ENCODE measurements at places on chromosomes 1 and 21.

DNA sequence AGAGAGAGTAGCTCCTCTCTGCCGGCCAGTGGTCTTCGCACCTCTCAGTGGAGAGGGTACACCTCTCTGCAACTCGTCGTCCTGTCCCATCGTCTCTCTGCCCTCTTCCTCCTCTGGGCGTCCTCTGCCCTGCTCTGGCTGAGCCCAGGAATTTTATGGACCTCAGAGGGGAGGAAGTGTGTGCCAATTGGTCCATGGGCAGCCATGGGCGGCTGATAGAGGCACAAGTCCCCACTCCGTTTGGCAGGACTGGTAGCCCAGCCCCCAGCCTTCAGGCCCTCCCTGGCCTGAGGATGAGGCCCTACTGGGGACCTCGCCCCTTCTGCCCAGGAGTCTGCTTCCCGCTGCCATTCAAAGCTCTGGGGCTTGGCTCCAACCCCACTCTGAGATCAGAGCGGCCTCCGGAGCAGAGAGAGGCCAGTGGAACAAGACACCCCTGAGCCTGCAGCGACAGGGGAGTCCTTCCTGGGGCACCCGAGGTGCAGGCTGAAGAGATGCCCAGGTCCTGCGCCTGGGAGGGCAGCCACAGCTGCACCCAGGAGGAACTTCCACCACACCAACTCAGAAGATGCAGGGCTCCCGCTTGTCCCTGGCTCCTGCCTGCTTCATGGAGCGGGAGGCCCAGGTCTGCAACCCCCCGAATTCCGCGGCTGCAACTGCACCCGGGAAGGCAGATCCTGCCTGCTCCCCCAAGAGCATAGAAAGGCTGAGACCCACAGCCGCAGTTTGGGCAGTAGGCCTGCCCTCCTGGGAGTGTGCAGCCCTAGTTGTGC, 659.9 kb downstream of the KCNT2 start:
- DNase-seq: no peak

- DNase-seq: no peak
These were observed 39.5 kb upstream of the NEK7 start for GRCh38 chr1:198117267-198117666.

DNA sequence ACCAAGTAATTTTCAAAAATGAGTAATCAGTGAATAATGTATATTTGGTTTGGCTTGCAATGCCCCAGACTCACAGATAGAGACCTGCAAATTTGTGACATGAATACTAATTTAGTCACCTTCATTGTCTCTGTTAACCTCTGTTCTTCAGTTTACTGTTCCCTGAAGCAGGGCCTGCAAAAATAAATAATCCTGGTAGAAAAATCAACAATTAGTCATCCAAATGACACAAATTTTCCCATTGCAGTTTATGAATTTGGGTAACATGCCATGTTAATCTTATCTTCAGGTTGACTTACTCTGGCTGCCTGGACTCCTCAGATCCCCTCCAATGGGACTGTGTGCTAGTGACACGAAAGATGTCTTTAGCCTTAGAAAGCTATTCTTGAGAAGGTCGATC, 289.5 kb downstream of the PAPPA2 start:
- DNase-seq: no peak

GRCh38 chr1:9292361-9293240, at the start of gene SPSB1:
Gene SPSB1, plus strand, starts transcription at chr1:9292894. Its CDS starts 62,998 bp downstream, at chr1:9355892.
- DNase-seq: no peak

GRCh38 chr1:51612447-51612961, 4.4 kb upstream of the OSBPL9 start:
- no peak for DNase-seq

GRCh38 chr21:31945141-31945540, 72.3 kb downstream of the HUNK start:
- no peak for DNase-seq

GRCh38 chr21:30625449-30626165, 5.2 kb downstream of the KRTAP20-4 start:
- DNase-seq: no peak

DNA sequence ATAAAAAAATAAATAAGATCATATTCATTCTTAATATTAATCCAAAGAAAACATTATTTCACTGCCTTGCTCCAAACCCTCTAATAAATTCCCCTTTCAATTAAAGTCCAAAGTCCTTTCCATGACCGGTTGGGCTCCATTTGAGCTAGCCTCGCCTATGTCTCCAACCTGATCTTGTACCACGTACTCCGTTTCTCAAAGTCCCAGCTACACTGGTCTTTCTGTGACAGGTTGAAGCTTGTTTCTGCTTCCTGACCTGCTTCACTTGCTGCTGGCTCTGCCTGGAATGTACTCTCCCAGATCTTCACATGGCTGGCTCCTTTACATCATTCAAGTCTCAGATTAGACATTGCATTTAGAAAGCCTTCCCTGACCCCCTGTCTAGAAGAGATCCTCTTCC, 16.4 kb downstream of the RPL5 start:
- DNase-seq: no peak

GRCh38 chr1:62077821-62078220, 116.8 kb upstream of the L1TD1 start:
- DNase-seq: no peak

DNA sequence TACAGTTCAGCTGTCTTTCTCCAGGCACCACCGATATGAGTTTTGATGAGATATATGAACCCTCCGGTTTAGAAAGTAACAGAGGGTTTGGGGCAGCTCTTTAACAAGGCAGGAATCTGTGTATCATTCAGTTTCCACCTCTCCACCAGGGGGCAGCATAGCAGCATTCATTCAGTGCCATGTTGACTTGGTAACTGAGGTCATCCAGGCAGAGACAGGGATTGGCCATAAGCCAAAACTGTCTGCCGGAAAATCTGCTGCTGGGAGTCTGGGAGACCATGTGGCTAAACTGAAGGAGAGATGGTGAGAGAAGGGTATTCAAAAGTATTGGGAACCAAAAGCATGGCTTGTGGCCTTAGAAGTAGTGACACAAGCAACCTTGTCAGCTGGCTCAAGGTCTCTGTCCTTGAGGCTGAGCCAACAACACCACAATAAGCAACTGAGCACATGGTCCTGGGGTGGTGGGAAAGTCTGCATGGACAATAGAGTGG, 98.5 kb downstream of the LMX1A start:
- DNase-seq: no peak

- no peak for DNase-seq
These were observed 711 bp downstream of the GADD45A start for GRCh38 chr1:67685558-67686266.

GRCh38 chr1:57377339-57378139, 46.3 kb downstream of the DAB1 start:
- no peak for DNase-seq

DNA sequence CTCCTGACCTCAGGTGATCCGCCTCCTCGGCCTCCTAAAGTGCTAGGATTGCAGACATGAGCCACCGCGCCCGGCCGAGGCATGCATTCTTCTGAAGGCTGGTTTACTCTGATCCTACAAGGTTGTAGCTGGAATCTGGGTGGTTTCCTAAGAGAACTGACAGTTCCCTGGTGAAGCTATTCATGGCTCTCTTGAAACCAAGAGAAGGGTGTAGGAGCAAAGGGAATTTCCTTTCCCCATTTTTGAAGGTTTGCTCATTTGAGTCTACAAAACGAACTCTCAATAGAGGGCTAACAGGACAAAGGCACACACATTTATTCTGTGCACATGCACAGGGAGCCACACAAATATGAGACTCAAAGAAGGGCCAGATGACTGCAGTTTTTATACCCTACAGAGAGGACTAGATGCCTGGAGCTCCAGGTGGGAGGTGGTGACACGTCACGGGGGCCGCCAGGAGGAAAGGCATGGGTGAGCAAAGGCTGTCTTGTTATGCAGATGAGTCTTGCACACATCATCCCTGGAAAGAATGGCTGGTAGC, 49.5 kb upstream of the ERRFI1 start:
- DNase-seq: no peak

GRCh38 chr1:94272388-94272787, 35.0 kb upstream of the ARHGAP29 start:
- DNase-seq: no peak

DNA sequence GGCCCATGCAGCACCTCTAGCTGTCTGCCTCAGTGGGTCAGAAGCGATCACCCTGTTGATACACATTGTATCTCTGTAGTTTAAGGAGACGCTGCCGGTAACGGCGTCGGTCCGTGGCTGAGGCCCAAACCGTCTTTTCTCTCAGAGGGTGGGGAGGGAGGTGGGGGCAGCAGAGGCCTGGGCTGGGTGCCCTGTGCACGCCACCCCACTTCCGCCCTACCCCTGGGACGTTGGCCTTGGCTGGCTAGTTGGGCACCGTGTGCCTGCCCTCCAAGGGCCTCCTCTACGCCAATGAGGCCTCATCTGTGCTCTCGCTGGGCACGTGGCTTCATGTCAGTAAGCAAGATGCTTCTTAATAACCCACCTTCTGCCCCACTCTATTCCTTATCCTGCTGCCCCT, 9.4 kb downstream of the ZC3H12A start:
- DNase-seq: no peak

DNA sequence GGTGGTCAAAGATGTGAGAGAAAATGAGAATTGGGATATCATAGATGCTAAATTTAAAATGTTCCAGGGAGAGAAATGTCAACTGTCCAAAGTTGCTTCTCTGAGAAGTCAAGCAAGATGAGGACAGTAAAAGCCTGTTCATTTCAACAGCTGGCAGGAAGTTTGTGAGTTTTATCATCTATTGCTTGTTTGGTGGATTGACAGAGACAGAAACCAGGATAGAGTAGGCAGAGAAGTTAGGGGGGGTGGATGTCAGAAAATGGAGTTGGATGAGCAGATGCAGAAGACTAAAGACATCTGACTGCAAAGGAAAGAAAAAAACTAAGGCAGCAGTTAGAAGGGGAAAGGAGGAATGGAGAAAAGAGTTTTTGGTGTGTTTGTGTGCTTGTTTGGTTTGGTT, 78.4 kb downstream of the AK5 start:
- DNase-seq: no peak

DNA sequence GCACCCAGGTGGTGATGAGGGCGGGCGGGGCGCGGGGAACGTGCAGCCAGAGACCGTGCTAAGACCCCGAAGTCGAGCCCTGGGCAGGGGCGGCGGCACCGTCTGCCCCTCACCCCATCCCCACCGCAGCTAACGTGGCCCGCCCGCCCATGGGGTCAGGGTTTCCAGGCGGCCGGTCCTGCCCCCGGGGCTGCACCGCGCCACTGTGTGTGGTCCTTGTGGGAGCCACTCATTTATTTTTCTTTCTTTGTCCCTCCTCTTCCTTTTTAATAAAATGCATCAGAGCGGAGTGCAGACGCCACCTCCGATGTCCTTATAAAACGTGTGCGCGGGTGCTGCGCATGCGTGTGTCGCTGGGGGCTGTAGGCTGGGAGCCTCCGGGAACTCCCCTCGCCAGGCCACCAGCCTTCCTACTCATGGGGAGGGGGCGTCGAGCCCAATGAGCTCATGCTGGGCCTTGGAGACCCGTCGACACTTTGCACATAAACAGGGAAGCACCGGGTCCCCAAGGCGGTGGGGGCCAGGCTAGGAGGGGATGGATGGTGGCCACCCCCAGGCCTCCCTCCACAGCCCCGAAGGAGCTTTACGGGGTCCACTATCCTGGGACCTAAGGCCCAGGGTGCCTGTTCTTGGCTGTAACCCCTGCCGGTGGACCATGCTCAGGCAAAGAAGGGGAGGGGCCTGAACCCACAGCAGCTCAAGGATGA, 59.9 kb downstream of the WNT9A start:
- DNase-seq: no peak

- no peak for DNase-seq
These were observed 9.9 kb upstream of the SPRR4 start for GRCh38 chr1:152960452-152961044.

- DNase-seq: no peak
These were observed 28.5 kb upstream of the KCNQ4 start for GRCh38 chr1:40755067-40755466.

- no peak for DNase-seq
These were observed 55.7 kb upstream of the ACADM start for GRCh38 chr1:75668813-75669212.

- no peak for DNase-seq
These were observed 23.2 kb downstream of the CD1D start for GRCh38 chr1:158203693-158204457.

DNA sequence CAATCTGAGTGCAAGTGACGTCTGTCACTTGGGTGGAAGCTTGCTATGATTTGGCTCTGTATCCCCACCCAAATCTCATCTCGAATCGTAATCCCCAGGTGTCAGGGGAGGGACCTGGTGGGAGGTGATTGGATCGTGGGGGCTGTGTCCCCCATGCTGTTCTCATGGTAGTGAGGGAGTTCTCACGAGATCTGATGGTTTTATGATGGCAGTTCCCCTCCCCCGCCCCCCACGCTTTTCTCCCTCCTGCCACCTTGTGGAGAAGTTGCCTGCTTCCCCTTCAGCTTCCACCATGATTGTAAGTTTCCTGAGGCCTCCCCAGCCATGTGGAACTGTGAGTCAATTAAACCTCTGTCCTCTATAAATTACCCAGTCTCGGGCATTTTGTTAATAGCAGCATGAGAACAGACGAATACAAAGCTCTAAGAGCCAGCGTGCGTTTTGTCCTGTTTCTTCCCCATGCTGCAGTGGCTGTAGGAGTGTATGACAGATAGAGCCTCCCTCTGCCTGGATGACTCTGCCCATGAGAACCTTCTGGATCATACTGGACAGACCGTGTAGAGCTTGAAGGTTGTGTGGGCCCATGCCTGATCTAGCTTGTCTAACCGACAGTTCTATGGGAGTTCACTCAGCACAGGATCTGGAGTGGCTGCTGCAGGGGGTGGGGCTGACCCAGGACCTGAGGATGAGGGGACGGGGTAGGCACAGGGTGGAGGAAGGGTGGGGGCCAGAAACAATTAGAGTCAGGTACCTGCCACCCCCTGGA, 139.7 kb upstream of the ERRFI1 start:
- DNase-seq: no peak

- DNase-seq: no peak
These were observed 146.0 kb downstream of the PBX1 start for GRCh38 chr1:164704954-164705353.

- DNase-seq: no peak
These were observed 41.9 kb upstream of the TIAM1 start for GRCh38 chr21:31386006-31386405.

DNA sequence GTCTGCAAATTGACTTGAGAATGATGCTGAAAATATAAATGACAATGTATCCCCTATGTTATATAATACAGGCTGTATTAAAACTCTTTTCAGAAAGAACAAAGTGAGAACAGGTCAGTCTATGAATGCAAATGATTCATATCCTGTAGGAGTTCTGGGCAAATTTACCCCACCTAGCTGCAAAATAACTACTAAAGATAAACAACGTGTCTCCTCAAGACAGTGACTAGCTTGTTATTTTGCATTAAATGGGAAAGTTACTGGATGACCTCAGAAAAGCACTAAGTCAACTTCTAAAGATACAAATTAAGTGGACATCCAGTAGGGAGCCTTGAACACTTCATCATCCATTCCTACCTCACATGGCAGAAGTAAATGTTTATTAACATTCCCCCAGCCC, 11.1 kb downstream of the RNF19B start:
- no peak for DNase-seq

DNA sequence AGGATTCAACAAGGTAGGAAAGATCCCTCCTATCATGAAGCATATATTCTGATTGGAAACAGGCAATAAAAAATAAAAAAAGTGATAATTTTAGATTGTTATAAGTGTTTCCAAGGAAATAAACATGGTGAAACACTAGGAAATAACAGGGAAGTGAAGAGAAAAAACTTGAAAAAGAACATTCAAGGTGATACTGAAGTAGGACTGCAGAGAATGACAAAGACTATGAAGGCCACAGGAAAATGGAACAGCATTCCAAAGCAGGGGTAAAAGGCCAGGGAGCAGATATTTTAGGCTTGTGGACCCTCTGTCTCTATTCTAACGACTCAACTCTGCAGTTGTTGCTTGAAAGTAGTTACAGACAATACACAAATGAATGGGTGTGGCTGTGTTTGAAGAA, 7.9 kb downstream of the ANKRD45 start:
- no peak for DNase-seq
